ENCODE measurements at places on chromosomes 4 and X.

- H3K36me3 ChIP-seq, result no peaks in the 10 kb centered on the region
- no peak for DNase-seq
- H3K27ac ChIP-seq, result no peak overlapping the region
- no peak overlapping the region for H3K4me3 ChIP-seq
- peaks cover 10% of the 10 kb centered on the region for H3K4me1 ChIP-seq
These were observed 4.6 kb downstream of the TXK start for GRCh38 chr4:48129307-48130014.

GRCh38 chrX:130997314-130997713 lies 60.8 kb upstream of the ARHGAP36 start:
- peaks cover 9% of the 10 kb centered on the region for H3K4me1 ChIP-seq
- H3K36me3 ChIP-seq, result no peaks in the 10 kb centered on the region
- H3K27me3 ChIP-seq, result peaks cover 18% of the 10 kb centered on the region
- H3K27ac ChIP-seq, result no peak overlapping the region

GRCh38 chr4:137378393-137378792 lies 153.9 kb downstream of the PCDH18 start:
- no peak for DNase-seq
- H3K27me3 ChIP-seq, result no peaks in the 10 kb centered on the region
- no peak overlapping the region for H3K27ac ChIP-seq
- no peak overlapping the region for H3K4me3 ChIP-seq
- H3K4me1 ChIP-seq, result peaks cover 9% of the 10 kb centered on the region

- DNase-seq, result no peak
- H3K4me1 ChIP-seq, result no peaks in the 10 kb centered on the region
- peaks cover 24% of the 10 kb centered on the region for H3K27me3 ChIP-seq
- peaks cover 6% of the 10 kb centered on the region for H3K36me3 ChIP-seq
- H3K4me3 ChIP-seq, result no peak overlapping the region
These were observed 28.7 kb downstream of the C4orf50 start for GRCh38 chr4:5989236-5990225.

DNA sequence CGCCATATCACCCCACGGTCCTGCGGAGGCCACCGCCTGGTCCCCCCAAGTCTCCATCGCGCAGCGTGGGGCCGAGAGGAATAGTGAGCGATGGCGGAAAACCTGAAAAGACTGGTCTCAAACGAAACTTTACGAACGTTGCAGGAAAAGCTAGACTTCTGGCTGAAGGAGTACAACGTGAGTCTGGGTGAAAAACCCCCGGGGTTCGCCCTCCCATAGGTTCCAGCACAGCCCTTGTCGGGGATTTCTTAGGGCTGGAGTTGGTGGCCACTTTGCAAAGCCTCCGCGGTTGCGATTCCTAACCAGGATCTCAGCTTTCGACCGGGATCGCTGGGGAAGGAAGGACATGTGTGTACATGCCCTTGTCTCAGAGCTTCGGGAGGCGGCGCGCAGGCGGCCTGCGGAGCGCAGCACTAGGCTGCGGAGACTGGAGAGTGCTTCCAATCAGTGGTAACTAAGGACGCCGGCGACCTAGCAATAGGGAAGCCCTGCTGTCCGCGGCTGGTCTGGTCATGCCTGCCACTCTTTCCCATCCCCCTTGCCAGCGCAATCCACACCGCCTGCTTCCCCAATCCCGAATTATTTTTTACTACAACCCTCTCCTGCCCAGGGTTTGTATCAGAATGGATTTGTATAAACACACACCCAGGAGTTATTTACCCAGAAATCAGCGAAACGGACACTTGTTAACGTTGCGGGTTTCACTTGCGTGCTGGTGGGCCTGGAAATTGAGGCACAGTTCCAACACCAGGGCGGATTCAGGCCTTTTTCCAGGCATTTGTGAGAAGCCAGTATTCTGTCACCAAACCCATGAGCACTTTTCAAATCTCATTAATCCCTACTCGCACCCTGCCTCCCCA lies 741 bp downstream of the SPATA18 start:
- DNase-seq, result peak; percentile 70
- peaks cover 52% of the 10 kb centered on the region for H3K27me3 ChIP-seq
- H3K27ac ChIP-seq, result peak overlapping the region; percentile 46
- peaks cover 13% of the 10 kb centered on the region for H3K4me1 ChIP-seq

- no peak overlapping the region for H3K4me3 ChIP-seq
- H3K27me3 ChIP-seq, result peaks cover 3% of the 10 kb centered on the region
- H3K4me1 ChIP-seq, result no peaks in the 10 kb centered on the region
- no peak overlapping the region for H3K27ac ChIP-seq
These were observed 22.2 kb downstream of the GUCY1A1 start for GRCh38 chr4:155688860-155689259.

- DNase-seq, result no peak
- no peaks in the 10 kb centered on the region for H3K4me1 ChIP-seq
- H3K4me3 ChIP-seq, result no peak overlapping the region
- no peaks in the 10 kb centered on the region for H3K27me3 ChIP-seq
- no peak overlapping the region for H3K27ac ChIP-seq
- H3K36me3 ChIP-seq, result no peaks in the 10 kb centered on the region
These were observed 310.0 kb downstream of the PRR32 start for GRCh38 chrX:127129510-127129909.

DNA sequence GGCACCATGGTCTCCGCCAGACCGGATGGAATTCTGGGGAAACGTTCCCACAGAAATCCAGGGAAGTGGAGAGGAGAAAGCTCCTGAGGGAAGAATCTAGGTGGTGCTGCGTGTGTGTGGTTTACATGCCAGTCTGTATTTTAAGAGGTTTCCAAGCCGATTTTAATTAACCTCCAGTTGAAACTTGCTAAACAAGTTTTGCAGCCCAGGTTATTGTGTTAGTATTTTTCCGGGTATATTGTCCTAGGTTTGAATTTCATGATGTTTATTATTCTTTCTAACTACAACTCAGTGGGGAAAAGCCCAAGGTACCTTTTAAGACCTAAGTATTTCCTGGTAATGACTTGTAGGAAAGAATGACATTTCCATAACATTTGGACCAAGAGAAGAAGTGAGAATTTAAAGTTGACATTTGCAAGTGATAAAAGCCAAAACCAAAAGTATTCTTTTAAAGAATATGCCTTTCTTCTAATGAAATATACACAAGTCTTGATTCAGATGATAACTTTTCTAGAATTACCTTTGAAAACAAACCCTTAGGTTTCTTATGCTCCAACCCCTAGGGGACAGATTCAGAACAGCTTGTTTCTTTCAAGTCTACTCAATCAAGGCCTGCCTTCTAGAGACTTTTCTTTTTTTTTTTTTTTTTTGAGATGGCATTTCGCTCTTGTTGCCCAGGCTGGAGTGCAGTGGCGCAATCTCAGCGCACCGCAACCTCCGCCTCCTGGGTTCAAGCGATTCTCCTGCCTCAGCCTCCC lies 14.6 kb downstream of the SAT1 start:
- H3K27me3 ChIP-seq, result peaks cover 3% of the 10 kb centered on the region
- no peak overlapping the region for H3K4me3 ChIP-seq
- H3K36me3 ChIP-seq, result no peaks in the 10 kb centered on the region
- peaks cover 72% of the 10 kb centered on the region for H3K4me1 ChIP-seq
- no peak for DNase-seq
- peak overlapping the region; percentile 73 for H3K27ac ChIP-seq

- H3K27ac ChIP-seq, result no peak overlapping the region
- no peaks in the 10 kb centered on the region for H3K36me3 ChIP-seq
- H3K4me1 ChIP-seq, result no peaks in the 10 kb centered on the region
- no peak overlapping the region for H3K4me3 ChIP-seq
- peaks cover 8% of the 10 kb centered on the region for H3K27me3 ChIP-seq
These were observed 85.7 kb upstream of the TBL1X start for GRCh38 chrX:9378980-9379696.

GRCh38 chr4:78870056-78870455 lies 69.2 kb downstream of the PAQR3 start:
- no peaks in the 10 kb centered on the region for H3K27me3 ChIP-seq
- H3K4me1 ChIP-seq, result no peaks in the 10 kb centered on the region
- no peak overlapping the region for H3K4me3 ChIP-seq
- H3K36me3 ChIP-seq, result peaks cover 71% of the 10 kb centered on the region

- H3K27ac ChIP-seq, result no peak overlapping the region
- no peaks in the 10 kb centered on the region for H3K4me1 ChIP-seq
- H3K27me3 ChIP-seq, result peaks cover 3% of the 10 kb centered on the region
- H3K4me3 ChIP-seq, result no peak overlapping the region
- DNase-seq, result no peak
These were observed 52.7 kb upstream of the FTHL17 start for GRCh38 chrX:31124536-31124935.

- peaks cover 5% of the 10 kb centered on the region for H3K4me1 ChIP-seq
- H3K27ac ChIP-seq, result no peak overlapping the region
- no peaks in the 10 kb centered on the region for H3K27me3 ChIP-seq
- no peak for DNase-seq
These were observed 166.2 kb downstream of the WDFY3 start for GRCh38 chr4:84800256-84800655.

DNA sequence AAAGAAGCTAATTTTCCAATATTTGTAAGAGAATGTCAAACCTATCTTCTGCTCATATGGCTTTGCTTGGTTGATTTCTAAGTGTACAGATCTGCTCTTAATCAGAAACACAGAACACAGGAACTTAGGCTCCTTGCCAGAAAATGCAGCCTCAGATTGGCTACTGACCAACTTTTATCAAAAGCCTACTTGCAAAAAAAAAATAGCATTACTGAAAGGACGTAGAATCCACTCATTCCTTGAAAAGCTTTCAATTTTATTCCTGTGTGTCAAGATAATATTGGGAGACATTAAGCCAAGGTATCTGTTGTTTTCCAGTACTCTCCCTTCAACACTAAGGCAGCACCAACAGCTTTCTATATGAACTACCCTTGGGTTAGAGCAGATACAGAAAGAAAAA lies 127.6 kb upstream of the INTU start:
- H3K36me3 ChIP-seq, result no peaks in the 10 kb centered on the region
- H3K27me3 ChIP-seq, result no peaks in the 10 kb centered on the region
- no peaks in the 10 kb centered on the region for H3K4me1 ChIP-seq
- no peak overlapping the region for H3K27ac ChIP-seq
- H3K4me3 ChIP-seq, result no peak overlapping the region

DNA sequence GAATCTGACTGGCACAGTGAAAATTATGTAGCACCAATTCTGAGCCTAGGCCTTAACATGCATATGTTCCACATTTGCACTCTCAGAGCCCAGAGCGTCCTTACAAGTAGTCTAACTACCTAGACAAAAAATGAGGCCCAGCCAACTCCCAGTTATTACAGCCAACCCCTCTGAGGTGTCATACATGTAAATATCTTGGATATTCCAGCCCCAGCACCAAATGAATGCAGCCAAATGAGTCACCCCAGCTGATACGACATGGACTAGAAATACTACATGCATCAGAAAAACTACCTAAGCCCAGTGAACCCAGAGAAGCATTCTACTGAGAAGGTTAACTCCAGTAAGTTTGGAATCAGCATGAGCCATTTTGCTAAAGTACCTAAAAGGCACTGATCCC lies 145.1 kb downstream of the STPG2 start:
- H3K27ac ChIP-seq, result no peak overlapping the region
- no peaks in the 10 kb centered on the region for H3K36me3 ChIP-seq
- H3K4me3 ChIP-seq, result no peak overlapping the region
- no peak for DNase-seq

DNA sequence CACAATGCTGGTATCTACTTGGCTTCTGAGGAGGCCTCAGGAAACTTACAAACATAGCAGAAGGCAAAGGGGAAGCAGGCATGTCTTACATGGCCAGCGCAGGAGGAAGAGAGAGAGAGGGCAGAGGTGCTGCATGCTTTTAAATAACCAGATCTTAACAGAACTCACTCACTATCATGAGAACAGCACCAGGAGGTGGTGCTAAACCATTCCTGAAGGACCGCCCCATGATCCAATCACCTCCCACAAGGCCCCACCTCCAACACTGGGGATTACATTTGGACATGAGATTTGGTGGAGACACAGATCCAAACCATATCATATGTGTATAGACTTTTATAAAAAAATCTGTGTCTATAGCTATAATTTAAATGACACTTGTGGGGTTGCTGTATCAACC lies 48.6 kb upstream of the ERVMER34-1 start:
- no peak overlapping the region for H3K4me3 ChIP-seq
- H3K36me3 ChIP-seq, result peaks cover 4% of the 10 kb centered on the region
- peaks cover 23% of the 10 kb centered on the region for H3K4me1 ChIP-seq
- no peak overlapping the region for H3K27ac ChIP-seq
- H3K27me3 ChIP-seq, result no peaks in the 10 kb centered on the region
- DNase-seq, result no peak

DNA sequence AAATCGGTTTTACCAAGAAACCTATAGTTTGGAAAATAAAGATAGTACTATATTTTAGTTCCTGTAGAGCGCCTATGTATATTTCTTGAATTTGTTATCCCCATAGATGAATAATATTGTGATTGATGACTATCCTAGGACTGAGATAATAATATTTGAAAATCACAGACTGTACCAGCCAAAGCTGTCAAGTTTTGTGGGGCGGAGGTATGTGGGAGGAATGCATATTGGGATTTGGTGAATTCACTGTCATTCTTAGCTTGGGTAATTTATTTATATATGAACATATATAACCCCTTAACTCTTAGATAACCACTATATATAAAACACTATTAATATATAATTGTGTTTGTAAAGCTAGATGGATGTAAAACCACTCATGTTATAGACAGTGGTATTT lies 205.5 kb upstream of the ARSJ start:
- no peaks in the 10 kb centered on the region for H3K4me1 ChIP-seq
- H3K4me3 ChIP-seq, result no peak overlapping the region
- H3K27ac ChIP-seq, result no peak overlapping the region
- no peak for DNase-seq
- peaks cover 7% of the 10 kb centered on the region for H3K27me3 ChIP-seq
- H3K36me3 ChIP-seq, result no peaks in the 10 kb centered on the region

Measured in nephron progenitor cell (in vitro differentiated cells).